ENCODE measurements at places on chromosomes 11 and 22. TPM values are rescaled to one million over a fixed set of nuclear protein-coding genes. Genes with fewer than 3 reads are reported as not detected.
A peak's percentile ranks its signal among the peaks of the same experiment; 100 is the strongest.

The MMP11 gene
- 6.9 TPM for polyA plus RNA-seq

The POTEH gene
- not detected for polyA plus RNA-seq

The CCDC15 gene
- polyA plus RNA-seq, result 3.6 TPM

The SEC14L2 gene
- polyA plus RNA-seq, result 1.5 TPM

The RAB39A gene
- 0.44 TPM for polyA plus RNA-seq

The PDHX gene
- polyA plus RNA-seq, result 24.0 TPM

The CNTN5 gene
- polyA plus RNA-seq, result 3.2 TPM

The EFCAB6 gene
- polyA plus RNA-seq, result 0.77 TPM

The PANX3 gene
- not detected for polyA plus RNA-seq

The RELA gene
- 48.5 TPM for polyA plus RNA-seq

DNA sequence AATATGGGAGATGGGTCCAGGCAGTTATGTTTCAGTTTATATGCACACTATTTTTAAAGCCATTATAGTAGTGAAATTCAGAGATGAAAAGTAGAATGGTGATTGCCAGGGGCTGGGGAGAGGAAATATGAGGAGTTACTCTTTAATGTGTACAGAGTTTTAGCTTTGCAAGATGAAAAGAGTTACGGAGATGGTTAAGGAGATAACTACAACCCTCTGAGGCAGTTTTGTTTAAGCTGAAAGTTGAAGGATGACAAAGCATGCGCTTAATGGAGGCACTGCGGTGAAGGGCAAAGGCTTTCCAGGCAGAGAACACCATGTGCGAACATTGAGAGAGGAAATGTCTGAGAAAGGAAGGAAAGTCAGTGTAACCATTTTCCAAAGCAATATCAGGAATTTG is 18.2 kb upstream of the BMAL1 start:
- DNase-seq, result no peak

DNA sequence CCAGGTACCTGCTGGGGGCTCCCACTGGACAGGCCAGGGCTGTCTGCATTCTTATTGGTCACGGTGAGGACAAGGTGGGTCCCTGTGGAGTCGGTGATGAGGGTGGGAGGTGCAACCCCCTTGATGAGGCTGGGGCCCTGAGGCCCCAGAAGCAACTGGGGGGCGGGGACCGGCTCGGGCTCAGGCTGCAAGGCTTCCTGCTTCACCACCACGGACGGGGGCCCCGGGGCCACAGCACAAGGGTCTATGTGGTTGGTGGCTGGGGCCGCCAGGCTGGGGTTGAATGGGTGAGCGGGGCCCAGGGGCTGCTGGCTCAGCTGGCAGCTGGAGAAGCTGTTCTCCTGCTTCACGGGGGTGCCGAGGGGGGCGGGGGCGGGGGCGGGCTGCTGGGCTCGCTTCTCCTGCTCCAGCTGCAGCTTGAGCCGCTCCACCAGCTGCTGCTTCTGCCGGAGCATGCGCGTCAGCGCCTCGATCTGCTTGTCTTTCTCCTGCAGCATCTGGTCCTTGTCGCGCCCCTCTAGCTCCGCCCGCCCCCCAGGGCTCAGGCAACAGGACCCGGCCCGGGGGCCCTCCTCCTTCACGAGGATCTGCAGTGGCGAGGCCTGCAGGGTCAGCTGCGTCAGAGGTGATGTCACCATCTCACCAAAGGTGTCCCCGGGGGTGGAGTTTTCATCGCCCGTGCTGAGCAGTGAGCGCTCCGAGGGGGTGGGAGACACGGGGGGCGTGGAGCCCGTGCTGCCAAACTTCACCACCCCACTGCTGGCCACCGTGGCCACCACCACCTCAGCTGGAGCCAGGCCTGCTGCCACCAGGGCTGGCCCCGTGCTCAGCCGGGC is 48.2 kb downstream of the SGSM3 start:
- DNase-seq, result peak; percentile 78

GRCh38 chr22:46696614-46697013 is 41.4 kb downstream of the CERK start:
- no peak for DNase-seq

- DNase-seq, result no peak
Observed at GRCh38 chr11:113043698-113044097, 82.5 kb downstream of the NCAM1 start.

DNA sequence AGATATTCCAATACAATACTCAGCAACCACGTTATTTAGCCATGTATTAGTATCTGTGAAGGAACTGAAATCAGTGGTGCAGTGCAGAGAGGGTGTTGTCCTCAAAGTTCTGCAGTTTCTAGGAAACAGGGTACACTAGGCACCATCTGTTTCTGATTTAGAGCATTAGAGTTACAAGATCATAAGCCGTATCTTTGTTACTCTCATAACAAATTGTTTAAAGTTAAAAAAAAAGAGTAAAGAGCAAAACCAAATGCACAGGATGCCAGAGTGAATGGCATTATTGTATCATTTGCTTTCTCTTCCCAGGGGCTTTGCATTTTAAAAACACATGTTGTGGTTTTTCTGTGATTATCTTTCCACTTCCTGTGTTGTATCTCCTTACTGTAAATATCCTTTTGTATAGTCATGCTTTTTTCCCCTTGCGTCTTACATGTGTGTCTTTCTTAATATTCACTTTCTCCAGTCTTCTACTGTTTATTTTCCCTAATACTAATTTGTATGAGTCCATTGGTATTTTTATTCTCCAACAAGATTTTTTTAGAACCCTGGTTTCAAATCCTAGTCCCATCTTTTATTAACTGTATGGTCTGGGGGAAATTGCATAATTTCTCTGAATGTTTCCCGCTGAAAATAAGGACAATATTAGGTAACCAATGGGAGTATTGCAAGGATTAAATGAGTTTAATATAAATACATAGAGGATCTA is 15.2 kb upstream of the NUP160 start:
- peak; percentile 89 for DNase-seq

- DNase-seq, result peak; percentile 85
Observed at GRCh38 chr22:50530877-50531545, 1.2 kb upstream of the TYMP start.

- peak; percentile 39 for DNase-seq
Observed at GRCh38 chr22:49553518-49554295, 274.0 kb downstream of the BRD1 start.

DNA sequence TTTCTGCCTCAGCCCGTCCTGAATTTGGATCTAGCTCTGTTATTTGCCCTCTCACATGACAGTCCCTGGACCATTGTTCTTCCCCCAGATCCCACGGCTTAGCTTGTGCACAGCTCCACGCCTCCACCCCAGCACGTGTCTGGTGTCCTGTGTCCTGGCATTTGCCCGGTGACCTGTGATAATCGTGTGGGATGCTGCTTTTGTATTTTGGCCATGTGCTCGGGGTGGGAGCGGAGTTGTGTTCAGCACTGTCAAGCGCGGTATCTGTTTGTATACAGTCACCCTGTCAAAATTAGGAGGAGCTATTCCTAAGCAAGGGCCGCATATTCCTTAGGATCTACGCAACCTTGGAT is 11.9 kb downstream of the ADAMTS8 start:
- no peak for DNase-seq

- peak; percentile 83 for DNase-seq
Observed at GRCh38 chr11:128342511-128343134, 244.7 kb downstream of the ETS1 start.

GRCh38 chr22:49515475-49515874 is 312.2 kb downstream of the BRD1 start:
- DNase-seq, result no peak

GRCh38 chr11:45225961-45226871 is 59.9 kb downstream of the SYT13 start:
- no peak for DNase-seq

GRCh38 chr11:75306529-75306928 is 44.9 kb downstream of the ARRB1 start:
- DNase-seq, result no peak

DNA sequence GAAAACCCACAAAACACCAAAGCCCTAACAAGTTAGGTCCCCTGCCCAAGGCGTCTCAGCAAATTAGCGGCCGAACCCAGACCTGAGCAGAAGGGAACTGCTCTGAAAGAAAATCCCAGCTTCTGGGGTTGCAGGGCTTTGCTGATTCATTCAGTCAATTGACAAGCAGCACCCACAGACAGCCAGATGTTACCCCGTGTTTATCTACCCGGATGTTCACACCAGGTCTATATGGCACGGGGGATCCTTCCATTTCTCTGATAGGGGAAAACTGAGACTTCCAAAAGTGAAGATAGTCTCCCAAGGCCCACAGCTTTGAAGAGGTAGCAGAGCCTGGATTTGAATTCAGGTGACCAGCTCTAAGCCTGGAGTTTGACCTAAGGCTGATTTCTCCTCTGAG is 14.0 kb upstream of the OAF start:
- DNase-seq, result no peak

DNA sequence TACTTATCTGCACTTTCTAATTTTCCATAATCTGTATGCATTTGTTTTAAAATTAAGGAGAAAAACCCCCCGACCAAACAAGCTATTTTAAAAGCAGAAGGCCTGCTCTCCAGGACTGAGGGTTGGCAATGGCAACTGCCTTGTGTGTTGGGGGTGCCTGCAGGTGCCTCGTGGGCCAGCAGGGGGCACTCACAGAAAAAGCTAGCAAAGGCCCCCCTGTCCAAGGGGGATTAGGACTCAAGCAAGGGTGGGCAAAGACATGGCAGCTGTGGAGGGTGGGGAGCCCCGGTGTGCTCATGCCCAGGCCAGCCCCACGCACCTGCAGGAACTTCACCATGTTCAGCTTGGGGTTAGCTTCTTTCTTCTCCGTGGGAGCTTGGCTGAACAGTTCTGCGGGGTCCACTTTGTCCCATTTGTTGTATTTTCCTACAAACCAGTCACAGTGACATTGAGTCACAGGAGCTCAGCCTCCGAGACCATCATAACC is 10.3 kb downstream of the TOP3B start:
- peak; percentile 41 for DNase-seq

- DNase-seq, result no peak
Observed at GRCh38 chr11:70521475-70522308, 123.4 kb downstream of the CTTN start.

DNA sequence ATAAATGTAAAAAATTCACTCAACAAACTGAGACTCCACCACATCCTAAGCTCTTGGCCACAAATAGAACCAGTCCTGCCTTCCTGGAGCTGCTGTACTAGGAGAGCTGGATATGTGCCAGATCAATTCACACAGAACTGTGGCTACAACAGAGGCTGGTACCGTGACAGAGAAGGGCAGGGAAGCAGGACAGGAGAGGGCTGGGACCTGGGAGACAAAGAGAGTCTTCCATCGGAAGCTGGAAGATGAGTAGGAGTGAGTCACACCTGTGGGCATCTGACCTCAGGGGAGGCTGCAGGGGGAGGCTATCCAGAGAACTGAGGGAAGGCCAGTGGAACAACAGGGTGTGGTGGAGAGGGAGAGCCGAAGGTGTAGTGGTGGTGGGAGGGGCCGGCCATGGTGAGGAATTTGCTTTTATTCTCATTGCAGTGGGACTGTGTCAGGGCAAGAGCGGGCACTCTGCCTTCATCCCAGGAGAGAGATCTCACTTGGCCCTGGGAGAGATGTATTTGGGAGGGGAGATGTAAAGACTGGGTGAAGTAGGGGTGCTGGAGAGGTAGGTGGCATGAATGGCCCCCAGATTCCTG is 1.9 kb upstream of the LTBP3 start:
- DNase-seq, result peak; percentile 70

DNA sequence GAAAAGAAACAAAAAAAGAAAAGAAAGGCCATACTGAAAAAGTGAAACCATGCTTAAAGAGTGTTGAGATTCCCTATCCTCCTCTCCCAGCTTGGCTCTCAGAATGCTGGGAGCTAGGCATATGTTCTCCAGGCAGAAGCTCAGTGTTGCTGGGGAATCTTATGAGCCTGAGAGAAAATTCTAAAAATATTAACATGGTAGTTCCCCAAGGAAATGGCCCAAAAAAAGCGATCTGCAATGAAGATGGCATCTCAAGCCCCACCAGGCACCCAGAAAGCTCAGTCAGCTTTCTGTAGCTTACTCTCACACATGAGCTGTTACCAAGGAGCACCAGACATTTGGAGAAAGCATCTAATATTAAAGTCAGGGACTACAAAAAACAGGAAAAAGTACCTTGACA is 94.5 kb downstream of the CD44 start:
- no peak for DNase-seq

DNA sequence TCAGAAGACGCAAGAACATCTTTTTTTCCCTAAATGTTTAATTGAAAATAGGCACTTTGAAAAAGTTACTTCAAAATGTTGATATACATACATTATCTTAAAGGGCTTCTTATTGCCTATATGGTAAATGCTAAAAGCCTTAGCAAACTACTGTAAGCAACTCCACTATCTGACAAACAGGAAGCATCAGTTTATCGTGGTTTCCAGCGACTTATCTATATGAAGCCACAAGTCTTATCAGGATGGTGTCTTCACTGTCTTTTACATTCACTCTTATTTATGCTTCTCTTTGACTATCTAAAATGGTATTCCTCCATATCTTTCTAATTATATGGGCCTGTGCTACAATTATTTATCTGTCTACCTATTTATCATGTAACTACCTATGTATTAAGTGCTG is 2091.9 kb downstream of the LRRC4C start:
- no peak for DNase-seq

Data from muscle of leg (tissue), 16 donors.